ENCODE measurements at places on chromosomes 6 and 20.

DNA sequence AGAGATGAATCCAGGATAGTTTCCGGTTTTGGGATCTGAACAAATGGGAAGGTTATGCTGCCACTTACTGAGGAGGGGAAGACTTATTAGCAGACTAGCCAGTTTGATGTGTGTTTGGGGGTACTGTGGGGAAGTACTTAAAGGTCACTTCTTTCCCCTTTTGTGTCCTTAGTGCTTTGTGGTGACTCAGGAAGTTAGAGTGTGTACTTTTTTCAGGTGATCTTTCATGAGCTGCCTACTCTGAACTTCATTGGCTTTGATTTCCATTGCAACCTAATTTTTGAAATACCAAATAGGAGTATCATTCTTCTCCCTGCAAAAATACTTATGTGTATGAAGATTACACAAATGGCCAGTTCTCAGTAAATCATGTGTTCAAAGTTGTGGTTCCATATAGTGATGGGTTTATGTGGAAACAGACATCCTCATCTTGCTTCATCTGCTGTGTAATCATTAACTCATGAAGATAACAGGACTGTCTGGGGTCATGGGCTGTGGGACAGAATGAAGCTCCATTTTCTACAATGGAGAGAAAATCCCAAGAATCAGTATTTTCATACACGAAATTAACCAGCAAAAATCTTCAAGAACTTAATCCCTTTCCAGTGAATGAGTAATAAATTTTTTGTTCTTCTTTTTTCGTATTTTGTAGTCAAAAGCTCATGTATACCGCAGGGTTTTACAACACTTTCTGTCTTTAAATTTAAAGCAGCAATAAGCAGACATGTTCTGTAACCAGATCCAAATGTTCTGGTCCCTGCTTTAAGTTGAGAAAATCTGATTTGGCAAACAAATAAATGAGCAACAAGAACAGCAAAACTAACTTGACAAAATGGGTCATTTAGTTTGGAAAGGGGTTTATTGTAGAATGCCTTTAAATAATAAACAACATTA, 272.2 kb upstream of the FLRT3 start:
- DNase-seq, result no peak

DNA sequence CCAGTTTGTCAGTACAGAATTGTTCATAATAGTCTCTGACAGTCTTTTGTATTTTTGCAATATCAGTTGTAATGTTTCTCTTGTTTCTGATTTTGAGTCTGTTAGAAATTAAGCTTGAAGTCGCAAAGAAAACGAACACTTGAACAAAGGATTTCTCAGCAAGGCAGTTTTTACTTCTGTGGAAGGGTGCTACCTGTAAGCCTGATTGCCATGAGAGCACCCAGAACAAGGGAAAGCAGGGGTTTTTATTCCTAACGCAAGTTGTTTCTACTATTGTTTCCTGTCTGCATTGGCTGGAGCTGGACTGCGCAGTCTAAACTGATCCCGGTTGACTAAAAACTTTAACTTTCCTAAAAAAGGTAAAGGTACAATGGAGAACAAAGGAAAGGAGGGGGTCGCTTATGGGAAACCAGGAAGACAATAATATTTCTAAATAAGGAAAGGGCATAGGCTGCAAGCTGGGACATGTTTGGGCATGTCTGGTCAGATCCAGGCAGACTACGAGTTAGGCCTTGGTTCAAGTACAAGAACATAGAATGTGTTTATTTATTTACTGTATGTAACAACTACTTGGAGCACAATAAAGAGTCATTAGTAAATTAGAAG, 28.5 kb downstream of the HLA-B start:
- no peak for DNase-seq

- DNase-seq, result no peak
Observed at GRCh38 chr20:13690943-13691342, 52.2 kb upstream of the TASP1 start.

DNA sequence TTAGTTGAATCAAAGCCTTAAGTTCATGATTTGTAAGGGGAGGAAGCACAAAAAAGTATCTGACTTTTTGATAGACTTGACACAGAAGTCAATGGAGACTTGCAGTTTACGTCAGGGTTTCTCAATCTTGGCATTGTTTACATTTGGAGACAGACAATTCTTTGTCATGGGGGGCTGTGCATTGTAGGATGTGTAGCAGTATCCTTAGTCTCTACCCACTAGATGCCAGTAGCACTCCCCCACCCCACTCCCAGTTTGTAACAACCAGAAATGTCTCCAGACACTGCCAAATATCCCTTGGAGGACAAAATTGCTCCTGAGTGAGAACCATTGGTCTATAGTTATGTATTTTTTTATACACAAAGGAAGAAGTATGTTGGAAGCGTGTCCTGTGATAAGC, 434.1 kb downstream of the RFPL4B start:
- no peak for DNase-seq

DNA sequence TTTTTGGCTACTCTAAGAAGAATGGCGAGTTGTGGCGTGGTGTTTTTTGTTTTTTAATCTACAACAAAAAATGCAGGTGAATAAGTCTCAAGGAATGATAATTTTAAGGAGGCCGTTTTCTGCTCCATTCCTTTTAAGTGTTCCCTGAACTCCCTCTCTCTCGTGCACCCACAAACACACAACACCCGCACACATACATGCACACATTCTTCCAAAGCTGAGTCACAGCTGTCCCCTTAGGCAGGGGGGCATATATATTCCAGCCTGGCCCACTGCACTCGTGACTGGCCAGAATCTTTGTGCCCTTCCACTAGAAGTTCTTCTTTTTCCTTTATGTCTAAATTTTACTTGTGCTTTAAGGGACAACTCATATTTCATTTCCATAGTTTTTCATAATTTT, 405.7 kb downstream of the LMBRD1 start:
- no peak for DNase-seq

DNA sequence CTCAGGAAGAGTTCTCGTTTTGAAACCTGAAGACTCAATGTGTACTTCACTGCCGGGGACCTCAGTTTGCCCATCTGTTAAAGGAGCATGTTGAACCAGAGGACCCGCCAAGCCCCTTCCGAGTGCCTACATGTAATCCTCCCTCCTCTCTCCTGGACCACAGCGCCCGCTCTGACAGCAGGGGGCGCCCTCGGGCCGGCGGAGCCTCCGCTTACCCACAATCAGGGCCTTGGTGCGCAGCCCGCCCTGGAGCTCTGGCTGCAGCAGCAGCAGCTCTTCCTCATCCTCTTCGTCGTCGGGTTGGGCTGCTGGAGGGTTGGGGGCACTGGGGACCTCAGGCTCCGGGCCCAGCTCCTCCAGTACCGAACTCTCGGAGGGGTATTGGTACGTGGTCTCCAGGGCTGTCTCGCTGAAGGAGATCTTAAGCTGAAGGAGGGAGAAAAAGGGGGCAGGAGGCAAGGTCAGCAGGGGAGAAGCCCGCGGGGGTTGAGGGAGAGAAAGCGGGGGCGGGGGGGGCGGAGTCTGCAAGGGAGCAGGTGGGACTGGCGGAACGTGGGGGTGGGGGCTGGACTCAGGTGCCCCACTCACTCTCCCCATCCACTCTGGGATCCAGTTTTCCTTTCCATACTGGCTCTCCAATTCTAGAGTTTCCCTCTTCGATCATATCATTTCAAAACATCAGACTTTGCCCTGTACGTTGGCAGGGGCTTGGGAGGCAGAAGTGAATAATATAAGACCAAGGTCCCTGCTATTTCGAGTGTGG, 6.3 kb upstream of the DHX16 start:
- peak; percentile 23 for DNase-seq

GRCh38 chr6:99276747-99277146, 72.7 kb downstream of the FAXC start:
- DNase-seq, result no peak

GRCh38 chr6:24431045-24431451, 28.3 kb downstream of the MRS2 start:
- DNase-seq, result peak; percentile 17

- no peak for DNase-seq
Observed at GRCh38 chr6:157455731-157456523, 74.9 kb downstream of the ZDHHC14 start.

- DNase-seq, result no peak
Observed at GRCh38 chr6:158686791-158687381, 37.0 kb downstream of the SYTL3 start.

DNA sequence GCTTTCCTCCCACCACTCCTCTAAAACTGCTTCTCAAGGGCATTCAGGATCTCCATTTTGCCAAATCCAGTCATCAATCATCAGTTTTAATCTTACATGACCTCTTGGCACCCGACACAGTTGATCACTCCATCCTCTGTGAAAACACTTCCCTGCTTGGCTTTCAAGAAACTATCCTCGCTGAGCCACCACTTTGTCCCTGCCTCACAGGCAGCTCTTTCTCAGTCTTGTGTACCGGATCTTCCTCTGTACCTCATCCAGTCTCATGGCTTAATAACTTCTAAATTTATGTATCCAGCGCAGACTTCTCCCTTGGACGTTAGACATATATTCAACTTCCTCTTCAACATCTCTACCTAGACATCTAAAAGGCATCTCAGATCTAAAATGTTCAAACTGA, 89.9 kb downstream of the BTBD9 start:
- DNase-seq, result no peak

- DNase-seq, result no peak
Observed at GRCh38 chr6:155543166-155543847, 87.7 kb upstream of the NOX3 start.

- DNase-seq, result no peak
Observed at GRCh38 chr6:154508573-154509375, 1.7 kb downstream of the CNKSR3 start.

DNA sequence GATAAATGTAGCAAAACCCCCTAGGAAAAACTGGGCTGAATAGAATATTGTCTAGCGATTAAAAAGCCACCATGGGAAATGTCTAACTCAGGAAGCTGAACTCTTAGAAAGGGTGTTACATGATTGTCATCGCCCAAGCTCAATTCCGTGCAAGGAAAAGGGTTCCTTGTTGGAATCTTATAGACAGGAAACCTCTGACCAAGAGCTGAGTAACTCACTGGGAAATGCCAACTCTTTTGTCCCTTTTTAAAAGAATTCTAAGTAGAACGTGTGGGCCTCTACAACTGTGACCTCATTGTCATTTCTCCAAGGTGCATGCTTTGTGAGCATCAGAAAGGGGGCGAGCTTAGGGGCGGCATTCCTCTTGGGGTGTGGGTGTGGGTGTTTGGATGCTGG, 88.1 kb downstream of the SYNJ2 start:
- DNase-seq, result no peak

- no peak for DNase-seq
Observed at GRCh38 chr6:20931093-20931492, 396.8 kb downstream of the CDKAL1 start.

DNA sequence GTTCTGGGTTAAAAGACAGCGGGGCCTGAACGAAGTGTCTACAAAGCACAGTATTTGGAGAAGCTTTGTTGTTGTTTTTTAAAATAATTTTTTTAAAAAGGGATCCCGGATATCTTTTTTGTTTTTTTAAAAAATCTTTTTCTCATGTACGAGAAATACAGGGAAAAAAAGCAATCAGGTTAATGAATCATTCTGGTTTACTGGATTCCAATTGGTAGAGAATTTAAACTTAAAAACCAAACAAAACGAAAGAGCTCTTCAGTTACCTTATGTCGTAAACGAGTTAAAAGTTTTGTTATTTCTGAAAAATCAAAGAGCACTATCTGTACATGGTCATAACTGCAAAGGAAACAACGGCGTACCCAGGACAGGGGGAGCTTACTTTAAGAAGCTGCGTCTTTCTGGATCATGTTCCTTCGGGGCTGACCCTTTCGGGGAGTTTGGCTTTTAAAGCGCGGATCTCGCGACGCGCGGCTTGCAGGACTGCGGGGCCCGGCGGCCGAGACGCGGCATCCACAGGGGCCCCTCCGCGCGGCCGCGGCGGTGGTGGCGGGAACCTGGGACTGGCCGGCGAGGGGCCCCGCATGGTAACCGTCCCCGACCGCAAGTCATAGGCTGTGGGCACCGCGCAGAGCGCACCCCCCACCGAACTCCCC, 927 bp downstream of the IL20RA start:
- no peak for DNase-seq

- no peak for DNase-seq
Observed at GRCh38 chr6:16721977-16722376, 39.3 kb downstream of the ATXN1 start.

- no peak for DNase-seq
Observed at GRCh38 chr6:144148886-144149285, 1.4 kb upstream of the STX11 start.

DNA sequence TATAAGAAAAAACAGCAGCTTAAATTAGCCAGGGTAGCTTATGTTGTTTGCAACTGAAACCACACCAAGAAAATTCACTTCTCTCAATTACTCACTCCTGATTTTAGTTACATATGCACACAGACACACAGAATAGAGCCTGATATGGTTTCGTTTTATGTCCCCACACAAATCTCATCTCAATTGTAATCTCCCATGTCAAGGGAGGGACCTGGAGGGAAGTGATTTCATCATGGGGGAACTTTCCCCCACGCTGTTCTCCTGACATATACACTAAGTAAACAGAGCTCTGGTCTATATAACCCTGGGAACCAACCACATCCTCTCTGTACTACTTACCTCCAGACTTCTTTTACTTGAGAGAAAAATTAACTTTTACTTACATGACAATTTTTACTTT, 9.8 kb downstream of the OR12D1 start:
- DNase-seq, result no peak

DNA sequence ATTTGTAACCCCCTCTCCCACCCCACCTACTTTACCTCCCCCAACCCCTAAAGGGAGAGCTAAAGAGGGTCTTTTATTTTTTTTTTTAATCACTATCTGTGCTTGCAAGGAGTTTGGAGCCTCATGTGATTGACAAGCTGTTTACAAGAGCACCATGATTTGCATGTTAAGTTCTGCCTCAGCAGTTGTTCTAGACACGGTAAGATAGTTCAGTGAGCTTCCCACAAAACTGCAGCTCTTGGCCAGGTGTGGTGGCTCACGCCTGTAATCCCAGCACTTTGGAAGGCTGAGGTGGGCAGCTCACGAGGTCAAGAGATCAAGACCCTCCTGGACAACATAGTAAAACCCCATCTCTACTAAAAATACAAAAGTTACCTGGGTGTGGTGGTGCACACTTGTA, 5.0 kb upstream of the PXDC1 start:
- no peak for DNase-seq

DNA sequence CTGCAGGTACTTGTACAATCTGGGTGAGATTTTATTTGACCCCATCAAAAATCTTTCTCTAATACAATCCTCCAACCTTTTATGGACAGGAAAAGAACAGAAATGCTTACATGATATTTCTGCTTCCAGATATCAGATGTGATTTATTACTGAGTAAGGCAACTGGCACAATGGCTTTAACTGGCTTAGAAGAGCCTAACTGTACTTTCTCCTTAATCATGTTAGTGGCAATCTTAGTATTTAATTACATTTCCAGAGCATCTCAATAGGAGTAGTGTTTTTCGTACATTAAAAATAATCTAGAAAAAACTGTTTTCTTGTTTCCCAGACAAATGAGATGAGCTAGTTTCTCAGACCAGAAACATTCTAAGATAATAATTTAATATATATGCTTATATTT, 251.6 kb downstream of the KCNQ5 start:
- no peak for DNase-seq

- DNase-seq, result no peak
Observed at GRCh38 chr6:113600551-113601339, 256.4 kb upstream of the MARCKS start.

All from NCI-H2227 treated with DMSO at 0.1 percent for 48 hours (cell line).